Muscle of leg (tissue), 16 donors: ENCODE measurements at places on chromosomes 1 and 21.

DNA sequence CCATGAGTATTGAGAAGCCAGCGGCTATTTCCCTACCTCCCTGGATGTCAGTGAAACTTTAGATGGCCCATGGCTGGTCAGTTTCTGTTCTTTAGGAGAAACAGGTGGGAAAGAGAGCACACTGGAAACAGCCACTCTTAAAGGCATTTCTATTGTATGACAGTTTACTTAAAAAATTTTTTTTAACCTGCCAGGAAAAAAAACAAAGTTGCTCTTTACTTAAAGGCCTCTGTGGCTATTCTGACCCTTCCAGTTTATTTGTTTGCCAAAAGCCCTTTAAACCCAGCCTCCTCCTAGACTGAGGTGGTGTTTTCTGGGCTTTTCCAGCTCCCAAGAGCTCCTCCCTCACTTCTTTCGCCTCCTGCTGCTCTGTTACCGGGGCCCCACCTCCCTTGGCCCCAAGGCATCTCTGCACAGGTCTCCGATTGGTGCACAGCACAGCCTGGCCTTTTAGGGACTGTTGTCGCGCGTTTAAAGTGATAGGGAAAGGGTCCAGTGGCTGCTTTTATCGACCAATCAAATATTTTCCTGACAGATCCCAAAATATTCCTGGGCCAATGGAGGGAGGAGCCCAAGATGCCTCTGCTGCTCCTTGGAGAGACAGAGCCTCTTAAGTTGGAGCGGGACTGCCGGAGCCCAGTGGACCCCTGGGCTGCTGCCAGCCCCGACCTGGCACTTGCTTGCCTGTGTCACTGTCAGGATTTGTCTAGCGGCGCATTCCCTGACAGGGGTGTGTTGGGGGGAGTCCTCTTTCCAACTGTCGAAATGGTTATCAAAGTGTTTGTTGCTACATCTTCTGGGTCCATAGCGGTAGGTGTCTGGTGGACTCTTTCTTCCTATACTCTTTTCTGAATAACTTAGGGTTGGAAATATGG is at the start of gene SH3BGR:
Gene SH3BGR, plus strand, starts transcription at position 639 of the 875 bp plus-strand sequence. Its CDS starts 127 bp downstream, at position 766.
- H3K36me3 ChIP-seq: no peaks in the 10 kb centered on the region
- peaks cover 26% of the 10 kb centered on the region for H3K4me1 ChIP-seq
- peak within 1 kb of the TSS; percentile 93 for H3K27ac ChIP-seq
- H3K4me3 ChIP-seq: peak within 1 kb of the TSS; percentile 40

GRCh38 chr1:15881961-15882360 is 34.5 kb downstream of the SPEN start:
- H3K27ac ChIP-seq: no peak overlapping the region
- DNase-seq: no peak
- peaks cover 11% of the 10 kb centered on the region for H3K4me1 ChIP-seq
- no peaks in the 10 kb centered on the region for H3K27me3 ChIP-seq
- H3K4me3 ChIP-seq: no peak overlapping the region

GRCh38 chr1:19617376-19617775 is 26.7 kb upstream of the NBL1 start:
- peaks cover 13% of the 10 kb centered on the region for H3K4me1 ChIP-seq
- DNase-seq: no peak
- peaks cover 20% of the 10 kb centered on the region for H3K36me3 ChIP-seq
- H3K27ac ChIP-seq: no peak overlapping the region
- no peak overlapping the region for H3K4me3 ChIP-seq
- H3K27me3 ChIP-seq: no peaks in the 10 kb centered on the region

GRCh38 chr1:248622570-248623001 is 12.3 kb downstream of the OR2T11 start:
- DNase-seq: no peak
- H3K36me3 ChIP-seq: no peaks in the 10 kb centered on the region
- no peaks in the 10 kb centered on the region for H3K4me1 ChIP-seq
- no peaks in the 10 kb centered on the region for H3K27me3 ChIP-seq

- no peak for DNase-seq
- H3K4me1 ChIP-seq: no peaks in the 10 kb centered on the region
- H3K27ac ChIP-seq: no peak overlapping the region
- H3K36me3 ChIP-seq: no peaks in the 10 kb centered on the region
- H3K27me3 ChIP-seq: no peaks in the 10 kb centered on the region
Measured at GRCh38 chr1:193031431-193031830, 27.7 kb downstream of the UCHL5 start.

DNA sequence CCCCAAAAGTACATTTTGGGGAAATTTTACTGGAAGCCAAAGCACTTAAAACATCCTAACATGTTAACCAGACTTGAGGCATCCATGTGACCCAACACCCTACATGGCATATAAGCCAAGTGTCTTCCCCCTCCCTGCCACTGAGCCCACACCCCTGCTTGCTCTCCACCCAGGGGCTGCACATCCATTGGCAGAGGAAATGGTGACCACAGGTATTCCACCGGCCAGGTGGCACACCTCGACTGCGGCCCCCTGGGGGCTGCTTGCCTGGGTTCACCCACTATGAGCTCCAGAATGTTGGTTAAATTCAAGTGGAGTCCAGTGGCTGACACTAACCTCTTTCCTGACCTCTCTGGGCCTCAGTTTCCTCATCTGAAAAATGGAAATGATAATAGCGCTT is 64.4 kb upstream of the FAM20B start:
- DNase-seq: no peak
- H3K4me3 ChIP-seq: no peak overlapping the region
- H3K36me3 ChIP-seq: no peaks in the 10 kb centered on the region
- H3K27ac ChIP-seq: peak overlapping the region; percentile 54
